Iris pigment epithelial cell (primary cell): ENCODE measurements at places on chromosomes 16 and 17.

DNA sequence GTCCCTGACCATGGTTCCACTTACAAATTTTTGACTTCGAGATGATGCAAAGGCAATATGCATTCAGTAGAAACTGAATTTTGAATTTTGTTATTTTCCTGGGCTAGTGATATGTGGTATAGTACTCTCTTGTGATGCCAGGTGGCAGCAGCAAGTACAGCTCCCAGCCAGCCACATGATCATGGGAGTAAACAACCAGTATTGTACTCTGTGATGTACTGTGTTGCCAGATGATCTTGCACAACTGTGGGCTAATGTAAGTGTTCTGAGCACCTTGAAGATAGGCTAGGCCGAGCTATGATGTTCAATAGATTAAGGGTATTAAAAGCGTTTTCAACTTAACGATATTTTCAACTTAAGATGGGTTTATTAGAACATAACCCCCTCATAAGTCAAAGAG lies 250.8 kb downstream of the STX8 start:
- DNase-seq: peak; percentile 67

DNA sequence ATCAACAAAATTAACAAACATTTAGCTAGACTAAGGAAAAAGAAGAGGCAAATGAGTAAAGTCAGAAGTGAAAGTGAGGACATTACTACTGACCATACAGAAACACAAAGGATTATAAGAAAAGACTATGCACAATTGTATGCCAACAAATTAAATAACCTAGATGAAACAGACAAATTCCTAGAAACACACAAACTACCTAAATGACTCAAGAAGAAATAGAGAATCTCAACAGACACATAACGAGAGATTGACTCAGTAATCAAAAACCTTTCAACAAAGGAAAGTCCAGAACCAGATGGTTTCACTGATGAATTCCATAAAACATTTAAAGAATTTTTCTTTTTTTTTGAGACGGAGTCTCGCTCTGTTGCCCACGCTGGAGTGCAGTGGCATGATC lies 35.7 kb upstream of the MYLK3 start:
- DNase-seq: no peak

DNA sequence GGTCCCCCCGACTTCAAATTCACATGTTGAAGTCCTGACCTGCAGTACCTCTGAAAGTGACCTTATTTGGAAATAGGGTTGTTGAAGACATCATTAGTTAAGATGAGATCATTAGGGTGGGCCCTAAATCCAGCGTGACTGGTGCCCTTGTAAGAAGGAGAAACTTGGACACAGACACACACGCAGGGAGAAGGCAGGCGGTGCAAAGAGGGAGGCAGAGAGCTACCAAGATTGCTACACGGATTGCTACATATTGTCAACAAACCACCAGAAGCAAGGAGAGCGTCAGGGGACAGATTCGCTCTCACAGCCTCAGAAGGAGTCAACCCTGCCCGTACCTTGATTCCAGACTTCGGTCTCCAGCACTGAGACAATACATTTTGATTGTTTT lies 6.8 kb upstream of the WBP2 start:
- DNase-seq: no peak

GRCh38 chr17:17789828-17790636 lies 46.8 kb downstream of the SREBF1 start:
- no peak for DNase-seq

GRCh38 chr17:53134548-53134947 lies 688.2 kb upstream of the KIF2B start:
- DNase-seq: no peak

DNA sequence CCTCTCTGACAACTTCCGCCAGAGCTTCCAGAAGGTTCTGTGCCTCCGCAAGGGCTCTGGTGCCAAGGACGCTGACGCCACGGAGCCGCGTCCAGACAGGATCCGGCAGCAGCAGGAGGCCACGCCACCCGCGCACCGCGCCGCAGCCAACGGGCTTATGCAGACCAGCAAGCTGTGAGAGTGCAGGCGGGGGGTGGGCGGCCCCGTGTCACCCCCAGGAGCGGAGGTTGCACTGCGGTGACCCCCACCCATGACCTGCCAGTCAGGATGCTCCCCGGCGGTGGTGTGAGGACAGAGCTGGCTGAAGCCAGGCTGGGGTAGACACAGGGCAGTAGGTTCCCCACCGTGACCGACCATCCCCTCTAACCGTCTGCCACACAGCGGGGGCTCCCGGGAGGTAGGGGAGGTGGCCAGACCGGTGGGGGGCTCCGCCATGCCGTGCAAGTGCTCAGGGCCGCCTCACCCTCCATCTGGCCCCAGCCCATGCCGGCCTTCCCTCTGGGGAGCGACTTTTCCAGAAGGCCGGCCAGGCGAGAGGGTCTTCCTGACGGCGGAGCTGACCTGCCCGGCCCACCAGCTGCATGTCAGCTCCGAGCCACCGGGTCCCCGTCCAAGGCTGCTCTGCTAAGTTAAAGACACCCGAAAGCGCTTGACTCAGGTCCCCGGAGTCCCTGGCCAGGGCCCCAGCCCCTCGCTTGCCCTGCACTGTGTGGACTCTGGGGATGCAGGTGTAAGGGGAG lies 7.4 kb downstream of the SSTR5 start:
- no peak for DNase-seq

DNA sequence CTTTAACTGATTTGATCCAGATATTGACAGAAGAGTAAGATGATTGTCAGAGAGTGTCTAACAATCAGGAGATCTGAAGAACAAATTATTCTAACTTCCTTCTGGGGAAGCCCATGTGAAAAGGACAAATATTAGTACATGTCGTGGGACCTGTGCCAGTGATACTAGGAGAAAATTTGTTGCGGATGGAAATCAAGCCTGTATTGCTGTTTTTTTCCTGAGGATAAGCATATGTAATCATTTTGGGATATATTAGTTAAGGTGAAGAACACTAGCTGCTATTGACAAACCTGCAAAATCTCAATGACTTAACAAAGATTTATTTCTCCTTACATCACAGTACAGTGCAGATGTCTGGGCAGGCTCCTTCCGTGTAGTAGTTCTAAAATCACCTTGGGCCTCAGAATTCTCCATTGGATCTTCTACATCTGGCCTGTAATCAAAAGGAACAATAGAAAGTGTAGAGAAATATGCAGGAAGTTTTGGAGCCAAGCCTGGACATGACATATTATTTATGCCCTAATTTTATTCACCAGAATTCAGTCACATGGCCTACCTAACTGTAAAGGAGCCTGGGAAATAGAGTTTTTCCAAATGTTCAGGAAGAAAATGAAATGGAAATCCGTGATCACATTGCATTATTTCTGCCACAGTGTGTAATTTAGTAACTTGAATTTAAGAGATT lies 58.3 kb downstream of the CYB561 start:
- DNase-seq: no peak

- no peak for DNase-seq
These were observed 41.7 kb downstream of the RMI2 start for GRCh38 chr16:11386791-11387546.

DNA sequence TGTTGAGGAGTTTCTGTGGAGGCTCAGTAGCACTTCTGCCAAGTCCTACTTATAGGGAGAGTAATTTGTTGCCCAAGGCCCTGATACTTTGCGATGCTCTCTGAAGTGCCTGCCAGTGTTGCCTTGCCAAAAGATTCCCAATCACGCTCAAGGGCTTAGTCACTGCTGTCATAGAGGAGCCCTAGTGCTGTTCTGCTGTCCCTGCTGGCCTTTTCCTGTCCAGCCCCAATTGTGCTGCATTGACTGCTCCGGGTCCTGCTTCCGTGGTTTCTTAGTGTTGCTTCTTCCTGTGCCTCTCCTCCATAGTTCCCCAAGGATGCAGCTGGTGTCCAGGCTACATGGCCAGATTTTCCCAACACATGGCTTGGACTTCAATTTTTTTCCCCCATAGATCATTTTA lies 13.9 kb downstream of the NUP93 start:
- DNase-seq: peak; percentile 21

- DNase-seq: no peak
These were observed 581 bp upstream of the TMEM208 start for GRCh38 chr16:67226295-67226803.

DNA sequence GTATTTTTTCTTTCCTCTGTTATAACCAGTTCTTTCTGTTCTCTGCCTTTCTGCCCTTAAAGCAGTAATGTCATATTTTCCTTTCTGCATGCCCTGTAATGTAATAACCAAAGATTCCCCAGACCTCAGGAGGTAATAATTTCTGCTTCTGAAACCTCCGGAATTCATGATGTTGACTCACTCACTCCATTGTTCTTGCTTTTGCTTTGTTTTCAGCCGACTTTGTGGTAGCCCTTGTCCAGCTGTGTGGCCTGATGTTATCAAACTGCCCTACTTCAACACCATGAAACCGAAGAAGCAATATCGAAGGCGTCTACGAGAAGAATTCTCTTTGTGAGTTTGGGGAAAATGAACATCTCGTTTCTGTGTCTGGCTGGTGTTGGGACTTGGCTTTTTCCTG lies 55.9 kb downstream of the CDK12 start:
- DNase-seq: peak; percentile 49
